ENCODE measurements at places on chromosomes 1 and 21.
A peak's percentile ranks its signal among the peaks of the same experiment; 100 is the strongest.

GRCh38 chr1:162256287-162256686 is 120.4 kb downstream of the SPATA46 start:
- DNase-seq: no peak

DNA sequence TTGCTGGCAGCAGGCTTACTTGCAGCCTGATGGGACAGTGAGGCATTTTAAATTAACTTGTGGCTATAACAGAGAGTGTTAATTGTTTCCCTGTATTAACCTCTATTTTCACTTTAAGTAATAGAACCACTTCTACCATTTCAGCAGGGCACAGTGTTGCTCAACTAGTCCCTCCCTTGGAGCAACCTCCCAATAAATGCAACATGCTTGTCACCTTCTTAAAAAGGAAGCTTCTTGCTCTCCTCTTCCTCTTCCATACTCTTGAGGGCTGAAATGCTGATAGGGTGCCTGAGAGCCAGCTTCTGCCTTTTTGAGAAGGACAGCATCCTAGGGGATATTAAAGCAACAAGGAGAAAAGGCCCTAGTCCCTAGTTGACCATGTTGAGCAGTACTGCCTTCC is 52.1 kb downstream of the C4BPA start:
- no peak for DNase-seq

GRCh38 chr1:48471691-48472576 is at the start of gene SPATA6:
Gene SPATA6, minus strand, starts transcription at chr1:48472204. Its CDS starts 196 bp downstream, at chr1:48472008.
- peak; percentile 64 for DNase-seq

- DNase-seq: no peak
These were observed 1493.7 kb downstream of the AMY1C start for GRCh38 chr1:105243411-105243810.
